ENCODE measurements at places on chromosomes 13 and 19.

- DNase-seq: no peak
Observed at GRCh38 chr13:104833221-104833620, 1702.2 kb downstream of the EFNB2 start.

GRCh38 chr19:35320065-35320713 is 8.8 kb upstream of the CD22 start:
- no peak for DNase-seq

GRCh38 chr13:19605161-19605955 is 28.1 kb upstream of the MPHOSPH8 start:
- DNase-seq: no peak

DNA sequence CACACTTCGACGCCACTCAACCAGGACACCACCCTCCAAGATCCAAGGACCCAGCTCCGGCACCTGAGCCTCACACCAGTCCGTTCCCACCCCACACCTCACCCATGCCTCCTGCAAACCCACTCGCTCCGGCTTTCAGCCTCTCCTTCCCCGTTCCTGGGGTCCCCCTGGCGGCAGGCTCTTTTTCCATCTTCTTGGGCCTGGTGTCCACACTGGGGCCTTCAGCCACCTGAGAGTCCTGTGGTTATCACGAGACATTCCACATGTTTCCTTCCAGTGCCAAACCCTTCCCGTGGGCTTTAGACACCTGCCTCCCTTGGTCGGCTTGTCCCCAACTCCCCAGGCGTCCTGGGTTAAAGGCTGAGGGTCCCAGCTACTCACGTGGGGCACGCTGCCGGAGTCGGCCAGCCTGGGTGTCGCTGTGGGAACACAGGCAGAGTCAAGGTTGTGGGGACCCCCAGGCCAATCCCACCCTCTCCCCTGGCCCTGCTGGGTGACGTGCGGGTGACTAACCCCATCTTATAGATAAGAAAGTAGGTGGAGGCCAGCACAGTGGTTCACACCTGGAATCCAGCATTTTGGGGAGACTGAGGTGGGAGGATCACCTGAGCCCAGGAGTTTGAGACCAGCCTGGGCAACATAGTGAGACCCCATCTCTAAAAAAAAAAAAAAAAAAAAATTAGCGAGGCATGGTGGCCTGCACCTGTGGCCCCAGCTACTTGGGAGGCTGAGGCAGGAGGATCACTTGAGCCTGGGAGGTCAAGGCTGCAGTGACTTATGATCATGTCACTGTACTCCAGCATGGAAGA is 1.9 kb downstream of the JSRP1 start:
- DNase-seq: no peak

DNA sequence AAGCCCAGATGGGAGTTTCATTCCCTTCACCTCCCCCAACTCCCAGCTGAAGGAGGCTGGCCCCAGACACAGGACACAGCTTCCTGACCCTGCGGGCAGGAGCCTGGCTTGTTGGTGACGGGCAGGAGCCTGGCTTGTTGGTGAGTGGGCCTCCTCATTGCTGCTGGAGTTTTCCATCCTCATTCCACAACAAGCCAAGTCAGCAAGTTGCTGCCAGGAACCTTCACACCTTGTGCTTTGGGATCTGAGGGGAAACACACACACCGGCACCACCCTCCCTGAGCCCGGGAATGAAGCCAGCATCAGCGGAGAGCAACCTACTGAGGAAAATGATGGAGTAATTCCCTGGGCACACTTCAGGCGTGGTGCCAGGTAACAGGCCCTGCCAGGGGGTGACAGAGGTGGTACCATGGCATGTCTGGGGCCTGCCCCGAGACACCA is 74.9 kb downstream of the ALOX5AP start:
- DNase-seq: no peak
